ENCODE measurements at places on chromosomes 2 and 18.
A peak's percentile ranks its signal among the peaks of the same experiment; 100 is the strongest.

GRCh38 chr18:12747530-12748315 lies 44.9 kb downstream of the PSMG2 start:
- DNase-seq, result no peak

DNA sequence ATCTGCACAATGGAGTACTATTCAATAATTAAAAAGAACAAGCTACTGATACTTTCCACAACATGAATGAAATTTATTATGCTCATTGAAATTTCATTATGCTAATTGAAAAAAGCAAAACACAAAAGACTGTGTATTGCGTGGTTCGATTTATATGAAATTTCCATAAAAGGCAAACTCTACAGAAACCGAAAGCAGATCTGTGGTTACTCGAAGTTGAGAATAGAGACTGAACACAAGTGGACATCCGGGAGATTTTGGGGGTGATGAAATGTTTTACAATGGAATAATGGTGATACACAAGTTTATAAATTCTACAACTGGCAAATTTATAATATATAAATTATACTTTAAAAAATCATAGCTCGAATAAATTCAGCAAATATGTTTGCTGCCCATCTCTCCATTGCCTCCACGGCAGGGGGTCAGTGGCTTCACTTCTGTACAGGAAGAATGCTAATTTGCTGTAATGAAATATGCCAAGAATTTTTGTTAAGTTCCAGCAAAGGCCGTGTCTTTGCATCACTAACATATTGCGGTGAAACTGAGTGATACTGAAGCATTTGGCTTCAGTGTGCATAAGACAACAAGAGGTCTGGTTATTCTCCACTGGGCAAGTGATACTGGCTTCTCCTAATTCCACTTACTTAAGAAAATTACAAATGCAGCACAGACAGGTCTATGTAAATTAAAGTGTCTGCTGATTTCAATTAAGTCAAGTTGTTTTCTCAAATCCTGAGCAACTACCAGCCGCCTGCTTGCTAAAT lies 96.7 kb downstream of the TMEM163 start:
- DNase-seq, result no peak

- DNase-seq, result peak; percentile 54
Observed at GRCh38 chr2:29114946-29115609, at the start of gene CLIP4. Gene CLIP4 (plus strand): TSS chr2:29115415. CDS start chr2:29121389, 5,974 bp downstream.

GRCh38 chr2:74481961-74482800 lies 617 bp downstream of the CCDC142 start:
- DNase-seq, result peak; percentile 38

GRCh38 chr2:239269916-239270315 lies 130.9 kb downstream of the HDAC4 start:
- no peak for DNase-seq

DNA sequence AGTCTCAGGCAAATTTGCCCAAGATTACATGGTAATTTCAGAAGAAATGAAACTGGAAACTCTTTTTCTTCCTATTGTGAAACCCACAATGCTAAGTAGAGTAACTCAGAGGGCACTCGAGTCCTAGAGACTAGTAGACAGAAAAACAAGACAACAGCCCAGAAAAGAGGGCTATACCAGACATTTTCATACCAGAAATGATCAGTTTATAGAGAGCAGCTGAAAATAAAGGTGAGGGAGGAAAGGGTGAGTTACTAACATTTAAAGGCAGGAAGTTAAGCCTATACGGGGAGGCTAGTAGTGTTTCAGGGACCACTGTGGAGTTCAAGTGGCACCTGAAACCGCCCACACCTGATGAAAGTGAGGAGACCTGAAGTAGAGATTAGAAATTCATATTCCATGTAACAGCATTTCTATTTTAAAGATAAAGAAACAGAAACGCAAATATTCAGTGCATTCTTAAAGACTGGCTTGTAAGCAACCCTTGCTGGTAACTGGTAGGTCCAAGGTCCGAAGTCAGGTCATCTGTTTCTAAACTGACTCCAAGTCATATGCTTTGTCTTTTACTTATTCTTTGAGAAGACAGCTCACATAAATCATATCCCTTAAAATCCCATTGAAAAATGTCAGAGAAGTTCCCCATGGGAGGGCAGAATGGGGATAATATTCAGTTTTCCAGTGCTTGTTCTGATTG lies 145.1 kb upstream of the ITGB6 start:
- DNase-seq, result no peak

GRCh38 chr2:69945941-69946340 lies 15.5 kb downstream of the ASPRV1 start:
- no peak for DNase-seq

DNA sequence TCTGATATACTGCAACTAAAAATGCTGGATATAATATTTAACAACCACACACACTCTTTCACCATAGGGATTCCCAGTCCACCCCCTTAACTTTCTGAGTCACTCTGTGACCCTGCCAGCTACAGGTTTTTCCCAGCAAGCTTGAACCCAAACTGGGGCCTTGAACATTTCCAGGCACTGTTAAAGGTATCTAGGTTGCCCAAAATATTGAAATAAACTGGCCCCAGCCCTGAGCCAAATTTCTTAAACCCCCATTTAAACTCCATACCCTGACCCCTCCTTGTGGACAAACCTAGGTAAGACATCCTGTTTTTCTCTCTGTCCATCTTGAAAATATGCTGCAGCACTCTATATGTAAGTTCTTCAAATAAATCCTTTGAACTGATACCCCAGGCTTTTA lies 19.7 kb upstream of the DCTN1 start:
- peak; percentile 33 for DNase-seq

DNA sequence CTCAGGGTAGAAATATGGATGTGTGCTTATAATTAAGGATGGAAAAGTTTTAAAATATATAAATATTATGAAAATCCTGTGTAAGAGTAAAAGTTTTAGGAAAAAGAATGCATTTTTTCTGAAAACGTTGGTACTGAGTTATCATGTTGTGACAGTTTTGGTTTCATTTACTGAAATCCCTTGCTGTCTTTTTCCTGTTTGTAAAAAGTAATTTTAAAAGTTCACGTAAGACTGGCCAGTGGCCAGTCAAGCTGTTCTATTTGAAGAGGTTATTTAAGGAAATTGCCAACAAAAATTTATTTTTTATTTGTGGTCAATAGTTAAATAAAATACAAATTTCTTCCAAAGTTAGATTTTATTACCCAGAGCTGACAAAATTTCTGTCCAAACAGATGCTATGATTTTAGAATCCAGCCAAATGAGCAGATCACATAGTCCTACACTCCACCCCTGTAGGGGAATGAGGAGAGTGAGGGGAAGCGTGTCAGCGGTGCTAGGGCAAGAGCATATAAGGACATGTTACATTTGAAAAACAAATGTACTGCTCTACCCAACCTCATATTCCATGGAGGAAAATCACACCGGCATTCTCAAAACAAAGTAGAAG lies 297.8 kb upstream of the TFPI start:
- no peak for DNase-seq

- DNase-seq, result peak; percentile 81
Observed at GRCh38 chr2:46876741-46877384, 38.7 kb downstream of the MCFD2 start.

DNA sequence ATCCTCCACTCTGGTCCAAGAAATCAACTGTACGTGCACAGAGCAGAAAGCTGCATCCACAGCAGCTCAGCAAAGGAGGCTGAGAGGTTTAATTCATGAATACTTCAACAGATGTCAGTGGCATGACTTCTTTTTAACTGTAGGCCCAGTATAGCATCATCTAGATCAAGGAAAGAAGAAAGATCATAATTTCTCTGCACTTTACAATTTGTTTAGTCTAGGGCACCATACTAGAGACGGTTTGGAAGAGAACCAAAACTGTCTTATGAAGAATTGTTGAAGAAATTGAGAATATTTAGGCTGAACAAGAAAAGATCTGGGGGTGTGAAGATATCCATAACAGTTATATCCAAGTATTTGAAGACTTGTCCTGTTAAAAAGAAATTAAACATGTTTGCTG lies 30.5 kb upstream of the MAP3K20 start:
- DNase-seq, result no peak

- DNase-seq, result peak; percentile 76
Observed at GRCh38 chr18:59697236-59697932, at the start of gene CCBE1. Gene CCBE1 (minus strand): TSS chr18:59697423.

- DNase-seq, result peak; percentile 65
Observed at GRCh38 chr2:174778085-174778981, 14.1 kb upstream of the CHRNA1 start.

- peak; percentile 11 for DNase-seq
Observed at GRCh38 chr18:12554796-12555388, 103.0 kb downstream of the SPIRE1 start.

GRCh38 chr2:232573042-232573441 lies 22.6 kb downstream of the EIF4E2 start:
- peak; percentile 83 for DNase-seq

DNA sequence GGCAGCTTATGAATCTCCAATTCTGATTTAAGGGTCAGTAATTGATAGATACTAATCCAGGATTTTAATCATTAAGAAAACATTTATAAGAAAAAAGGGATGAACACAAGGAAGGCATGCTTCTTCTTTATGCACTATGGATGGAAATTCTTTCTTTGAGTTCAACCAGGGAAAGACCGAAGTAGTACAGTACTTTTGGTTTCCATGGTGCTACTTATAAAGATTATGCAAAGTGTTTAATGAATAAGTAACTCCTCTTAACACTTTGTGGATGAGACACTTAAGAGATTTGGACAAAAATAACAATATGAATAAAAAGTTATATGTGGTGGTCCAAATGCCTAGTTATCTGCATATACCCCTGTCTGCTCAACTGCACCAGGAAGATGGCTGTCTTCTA lies 666.5 kb upstream of the FANCL start:
- DNase-seq, result no peak

DNA sequence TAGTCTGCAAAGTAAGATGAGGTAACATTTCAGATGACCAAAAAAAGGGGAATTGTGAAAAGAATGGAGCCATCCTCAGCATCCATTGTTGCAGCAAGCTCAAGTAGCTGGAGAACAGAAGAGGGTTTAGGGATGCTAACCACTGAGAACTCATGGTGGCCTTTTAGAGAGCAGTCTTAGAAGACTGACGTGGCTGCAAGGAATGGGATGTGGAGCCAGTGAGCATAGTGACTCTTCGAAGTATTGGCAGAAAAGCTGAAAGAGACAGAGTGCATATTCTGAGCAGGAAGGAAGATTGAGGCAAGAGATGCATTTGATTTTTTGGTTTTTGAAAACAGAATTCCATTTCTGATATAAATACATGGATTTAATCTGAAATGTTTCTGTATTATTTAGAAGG lies 151.2 kb downstream of the UBE2E3 start:
- no peak for DNase-seq

DNA sequence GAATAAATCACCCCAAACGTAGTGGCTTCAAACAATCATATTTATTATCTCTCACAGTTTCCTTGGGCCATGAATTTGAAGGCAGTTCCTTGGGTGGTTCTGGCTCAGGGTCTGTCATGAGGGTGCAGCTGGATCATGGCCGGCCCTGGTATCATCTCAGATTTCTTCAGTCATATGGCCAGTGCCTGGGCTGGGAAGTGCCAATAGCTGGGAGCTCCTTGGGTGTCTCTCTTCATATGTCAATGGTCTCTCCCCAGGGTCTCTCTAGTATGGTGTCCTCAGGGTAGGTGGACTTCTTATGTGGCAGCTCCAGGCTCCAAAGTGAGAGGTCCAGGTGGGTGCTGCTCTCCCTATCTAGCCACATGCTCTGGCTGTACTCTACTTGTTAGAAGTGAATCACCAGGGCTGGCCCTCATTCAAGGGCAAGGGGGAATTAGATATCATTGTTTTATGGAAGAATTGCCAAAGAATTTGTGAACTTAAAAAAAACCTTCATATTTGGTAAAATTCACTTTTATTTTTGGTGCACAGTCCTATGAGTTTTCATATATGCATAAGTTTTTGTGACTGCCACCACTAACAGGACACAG lies 15.4 kb downstream of the FHOD3 start:
- no peak for DNase-seq

GRCh38 chr18:42936289-42936688 lies 179.2 kb downstream of the RIT2 start:
- no peak for DNase-seq

GRCh38 chr18:31577195-31577594 lies 14.5 kb upstream of the TTR start:
- no peak for DNase-seq

GRCh38 chr18:63318889-63319382 lies 633 bp downstream of the BCL2 start:
- DNase-seq, result no peak

- peak; percentile 20 for DNase-seq
Observed at GRCh38 chr2:207046724-207047123, 107.4 kb downstream of the CPO start.

- no peak for DNase-seq
Observed at GRCh38 chr2:173079141-173079540, 3.5 kb downstream of the MAP3K20 start.

DNA sequence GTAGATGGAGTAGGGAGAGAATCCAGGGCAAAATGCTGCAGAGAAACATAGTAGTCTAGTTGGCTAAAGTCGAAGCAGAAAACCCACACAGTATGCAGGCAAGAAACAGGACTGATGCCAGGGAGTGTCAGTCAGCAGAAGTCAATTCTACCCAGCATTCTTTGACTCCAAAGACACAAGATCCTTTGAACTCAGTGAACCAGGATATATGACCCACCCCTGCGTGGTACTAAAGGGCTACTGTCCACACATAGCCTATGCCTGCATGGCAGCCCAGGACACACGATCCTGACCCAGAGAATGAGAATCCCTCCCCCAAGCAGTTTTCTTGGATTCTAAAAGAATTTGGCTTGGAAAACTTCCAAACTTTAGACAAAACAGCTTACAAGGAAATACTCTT lies 42.5 kb downstream of the ALK start:
- peak; percentile 94 for DNase-seq

- DNase-seq, result peak; percentile 90
Observed at GRCh38 chr2:118386641-118387302, 298.5 kb downstream of the INSIG2 start.

GRCh38 chr2:133887676-133888040 lies 319.4 kb upstream of the NCKAP5 start:
- DNase-seq, result no peak

DNA sequence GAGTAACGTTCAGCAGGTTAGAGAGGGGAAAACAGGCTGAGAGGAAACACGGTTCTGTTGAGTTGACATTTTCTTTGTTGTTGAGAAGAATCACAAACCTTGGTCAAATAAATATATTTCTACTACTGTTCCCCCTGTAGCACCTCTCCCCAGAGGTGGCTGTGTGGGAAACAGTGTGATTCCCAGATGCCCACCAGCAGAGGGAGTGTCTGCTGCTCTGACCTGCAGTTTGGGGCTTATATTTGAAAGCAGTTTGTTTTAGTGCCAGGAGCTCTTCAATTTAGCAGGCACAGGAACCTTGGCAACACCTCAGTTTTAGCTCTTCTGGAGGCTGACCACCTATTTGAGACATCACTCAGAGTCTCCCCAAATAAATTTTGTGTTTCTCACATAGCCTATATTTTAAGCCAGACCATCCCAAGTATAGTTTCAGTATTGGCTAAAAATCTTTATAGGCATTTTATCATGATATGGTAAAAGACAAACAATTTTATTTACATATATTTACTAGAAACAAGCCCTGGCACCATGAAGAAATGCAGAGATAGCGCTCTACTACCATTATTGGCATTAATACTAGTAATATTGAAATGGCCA lies 75.7 kb downstream of the PIK3C3 start:
- DNase-seq, result peak; percentile 38

- no peak for DNase-seq
Observed at GRCh38 chr2:207256476-207257207, 90.9 kb upstream of the KLF7 start.
